ENCODE measurements at places on chromosomes 6 and 20.

- DNase-seq, result no peak
These were observed 645.6 kb downstream of the RNF144B start for GRCh38 chr6:19032591-19033295.

DNA sequence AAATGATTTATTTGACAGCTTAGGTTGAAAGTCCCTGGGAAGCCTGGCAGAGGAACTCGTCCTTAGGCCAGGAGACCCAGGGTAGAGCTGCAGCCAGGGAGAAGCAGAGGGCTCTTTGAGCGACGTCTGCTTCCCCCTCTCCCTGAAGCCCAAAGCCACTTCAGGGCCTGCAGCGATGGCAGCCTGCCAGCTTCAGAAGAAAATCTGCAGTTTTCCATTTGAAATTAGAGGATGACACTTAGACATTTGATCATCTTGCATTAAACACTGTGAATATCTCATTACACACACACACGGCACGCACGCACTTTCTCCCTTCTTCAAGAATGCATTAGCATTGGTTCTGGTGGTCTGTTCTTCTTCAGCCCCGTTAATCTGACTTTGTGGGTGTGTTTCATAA, 96.5 kb downstream of the PLEKHG1 start:
- no peak for DNase-seq

DNA sequence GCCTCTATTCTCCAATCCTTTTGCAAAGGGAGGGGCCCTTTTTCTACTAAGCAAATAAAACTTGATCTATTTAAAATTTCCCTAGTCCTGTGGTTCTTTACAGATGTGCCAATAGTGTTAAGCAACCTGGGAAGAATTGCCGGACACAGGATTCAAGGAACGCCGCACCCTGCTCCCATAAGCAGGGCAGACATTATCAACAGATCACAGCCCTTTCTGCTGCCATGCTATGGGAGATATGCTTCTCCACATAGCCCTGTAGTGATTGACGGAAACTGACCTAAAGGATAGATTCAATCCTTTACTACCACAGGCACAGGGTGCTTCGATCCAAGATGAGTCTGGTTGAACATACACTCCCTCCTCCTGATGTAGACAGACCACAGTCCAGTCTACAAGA, 118.4 kb upstream of the TRAF3IP2 start:
- no peak for DNase-seq

DNA sequence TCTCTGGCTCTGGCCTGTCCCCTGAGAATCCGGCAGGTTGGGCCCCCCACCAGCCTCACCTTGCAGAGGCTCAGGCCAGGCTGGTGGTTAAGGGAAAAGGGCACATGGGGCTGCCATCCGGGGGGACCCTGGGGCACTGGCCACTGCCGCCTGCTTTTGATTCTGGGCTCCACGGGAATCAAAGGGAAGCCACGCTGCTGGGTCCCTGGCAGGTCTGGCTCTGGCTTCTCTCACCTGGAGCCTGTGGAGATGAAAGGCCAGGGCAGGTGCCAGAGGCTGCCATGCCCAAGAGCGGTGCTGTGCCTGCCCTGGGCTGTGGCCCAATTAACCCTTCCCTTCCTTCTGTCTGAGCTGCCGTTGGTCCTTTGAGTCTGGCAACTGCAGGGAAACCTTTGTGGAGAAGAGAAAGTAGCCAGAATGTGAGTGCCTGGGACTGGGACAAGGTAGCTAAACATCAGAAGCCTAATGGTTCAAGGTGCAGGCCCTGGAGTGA, 9.4 kb upstream of the CDH22 start:
- DNase-seq, result no peak

DNA sequence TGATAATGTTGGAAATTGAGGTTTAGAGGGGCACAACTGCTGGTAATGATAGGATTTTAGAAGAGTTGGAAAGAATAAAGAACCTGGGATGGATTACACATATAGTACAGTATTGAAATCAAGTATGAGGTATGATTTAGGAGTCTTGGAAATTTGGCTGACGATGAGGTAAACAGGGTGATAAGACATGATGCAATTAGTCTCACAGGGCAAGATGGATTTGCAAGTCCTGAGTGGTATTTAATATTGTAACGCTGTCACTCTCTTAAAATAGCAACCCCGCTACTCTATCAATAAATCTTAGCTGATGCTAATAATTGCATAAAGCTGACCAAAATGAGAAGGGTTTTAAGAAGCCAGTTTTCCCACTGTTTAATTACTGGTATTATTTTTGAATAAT, 70.4 kb downstream of the SYCP2 start:
- no peak for DNase-seq

DNA sequence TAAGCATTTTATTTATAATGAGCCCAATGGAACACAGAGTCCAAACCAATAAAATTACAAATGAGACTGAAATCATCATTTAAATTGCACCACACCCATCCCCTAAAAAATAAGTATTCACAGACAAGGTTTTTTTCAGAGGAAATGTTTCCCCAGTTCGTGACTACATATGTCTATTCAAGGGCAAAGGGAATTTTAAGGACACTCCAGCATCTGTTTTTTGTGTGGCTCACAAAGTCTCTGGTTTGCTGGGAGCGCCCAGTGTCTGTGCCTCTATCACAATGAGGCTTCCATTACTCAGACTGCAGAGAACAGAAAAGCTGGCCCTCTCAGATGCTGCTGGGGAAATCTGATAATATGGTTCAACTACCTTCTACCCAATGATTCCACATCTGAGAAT, 16.0 kb downstream of the TBX18 start:
- DNase-seq, result no peak

DNA sequence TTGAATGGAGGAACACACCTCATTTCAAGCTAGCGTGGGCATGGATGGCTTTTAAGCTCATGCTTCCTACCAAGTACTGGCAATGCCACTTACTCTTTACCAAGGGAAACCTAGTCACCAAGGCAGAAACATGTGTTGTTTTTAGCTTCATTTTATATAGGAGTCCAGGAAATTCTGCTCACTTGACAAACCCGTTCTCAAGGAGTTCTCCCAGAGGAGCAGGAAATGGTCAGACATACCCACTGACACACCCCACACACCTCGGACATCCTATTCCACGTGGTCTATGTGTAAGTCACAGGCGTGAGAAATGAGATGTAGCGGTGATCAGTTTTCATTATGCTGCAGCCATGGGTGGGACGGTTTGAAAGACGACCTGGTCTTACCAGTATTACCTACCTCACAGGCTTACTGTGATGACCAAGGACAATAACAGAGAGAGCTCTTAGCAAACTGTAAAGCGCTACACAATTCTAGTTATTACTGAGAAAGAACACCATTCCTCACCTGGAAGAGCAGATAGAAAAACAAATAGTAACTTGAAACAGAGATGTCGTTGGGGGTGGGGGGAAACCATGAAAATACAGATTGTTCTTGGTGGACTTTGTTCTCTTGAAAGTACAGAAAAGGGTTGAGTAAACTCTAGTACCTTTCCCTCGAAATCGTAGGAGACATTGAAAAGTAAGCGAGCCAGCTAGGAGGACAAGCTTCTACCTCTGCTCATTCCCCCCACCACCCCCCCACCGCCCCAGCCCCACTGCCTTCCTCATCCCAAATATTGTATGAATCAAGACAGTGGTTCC, 1.7 kb downstream of the CNKSR3 start:
- no peak for DNase-seq

GRCh38 chr6:42368181-42368580, 83.5 kb downstream of the TRERF1 start:
- no peak for DNase-seq

- no peak for DNase-seq
These were observed 287.7 kb downstream of the TAF4 start for GRCh38 chr20:61777773-61778494.

DNA sequence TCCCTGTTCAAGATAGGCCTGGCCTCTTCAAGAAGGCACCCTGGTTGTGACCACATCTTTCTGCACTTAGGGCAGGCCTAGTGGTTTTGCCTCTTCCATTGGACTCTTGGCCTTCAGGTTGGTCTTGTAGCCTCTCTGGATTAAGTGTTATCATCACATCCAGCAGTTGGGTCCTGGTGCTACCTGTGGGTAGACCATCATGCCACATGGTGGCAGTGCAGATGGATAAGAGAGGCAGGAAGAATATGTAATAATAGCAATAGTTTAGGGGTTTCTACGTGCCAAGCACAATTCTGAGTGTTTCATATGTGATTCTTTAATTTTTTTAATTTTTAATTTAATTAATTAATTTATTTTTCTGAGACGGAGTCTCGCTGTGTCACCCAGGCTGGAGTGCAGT, 28.5 kb upstream of the SNRPB2 start:
- no peak for DNase-seq

DNA sequence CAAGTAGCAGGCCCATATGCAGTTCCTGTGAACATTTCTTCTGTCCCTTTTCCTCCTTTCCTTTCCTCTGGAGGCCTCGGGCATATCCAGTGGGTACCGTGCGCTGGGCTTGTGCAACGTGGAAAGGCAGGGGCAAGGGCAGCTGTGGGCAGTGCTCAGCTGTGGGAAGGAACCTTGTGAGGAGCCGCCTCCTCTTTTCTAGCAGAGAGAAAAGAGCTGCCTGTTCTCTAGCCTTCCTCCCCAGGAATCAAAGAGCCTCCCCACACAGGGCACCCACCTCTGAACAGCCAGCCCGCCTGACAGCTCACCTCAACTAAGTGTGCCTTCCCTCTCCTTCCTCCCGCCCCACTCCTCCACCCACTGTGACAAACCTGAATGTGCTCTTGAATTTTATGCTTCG, 143.3 kb upstream of the HDDC2 start:
- DNase-seq, result no peak

- no peak for DNase-seq
These were observed 16.5 kb downstream of the ELOVL2 start for GRCh38 chr6:11027565-11028110.

DNA sequence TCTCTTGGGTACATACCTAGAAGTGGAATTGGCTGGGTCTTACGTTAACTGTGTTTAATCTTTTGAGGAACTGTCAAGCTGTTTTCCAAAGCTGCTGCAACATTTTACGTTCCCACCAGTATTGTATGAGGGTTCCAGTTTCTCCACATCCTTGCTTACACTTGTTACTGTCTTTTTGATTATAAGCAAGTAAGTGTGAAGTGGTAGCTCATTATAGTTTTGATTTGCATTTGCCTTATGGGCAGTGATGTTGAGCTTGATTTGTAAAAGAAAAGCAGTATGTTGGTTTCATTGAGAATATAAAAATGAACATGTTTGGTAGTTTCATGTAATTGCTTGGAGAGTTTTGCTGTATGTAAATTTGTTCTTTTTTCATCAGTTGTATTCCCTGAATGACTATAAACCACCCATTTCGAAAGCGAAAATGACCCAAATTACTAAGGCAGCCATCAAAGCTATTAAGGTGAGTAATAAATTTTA, 40.4 kb downstream of the SCAF8 start:
- no peak for DNase-seq

GRCh38 chr6:106546261-106546690, 83.0 kb downstream of the RTN4IP1 start:
- peak; percentile 25 for DNase-seq

- peak; percentile 18 for DNase-seq
These were observed 66.3 kb downstream of the NT5E start for GRCh38 chr6:85516168-85516567.

GRCh38 chr20:58889798-58890517, 37.4 kb downstream of the GNAS start:
- no peak for DNase-seq

DNA sequence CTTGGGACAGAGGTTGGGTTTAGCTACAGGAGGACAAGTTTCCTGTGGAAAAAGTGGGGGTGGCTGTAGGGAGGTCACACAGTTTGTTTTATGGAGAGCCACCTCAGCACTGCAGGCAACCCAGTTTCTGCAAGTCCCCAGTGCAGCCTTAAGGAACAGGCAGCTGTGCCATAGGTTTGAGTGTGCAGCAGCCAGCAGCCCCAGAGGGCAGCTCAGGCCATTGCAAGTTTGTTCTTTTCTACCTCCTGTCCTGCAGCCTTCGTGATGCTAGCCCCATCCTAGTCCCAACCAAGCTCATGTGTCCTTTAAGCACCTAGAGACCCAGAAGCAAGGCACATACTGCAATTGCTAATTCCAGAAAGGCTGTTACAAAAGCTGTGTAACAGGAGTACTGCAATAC, 58.8 kb downstream of the ZBTB9 start:
- DNase-seq, result no peak

GRCh38 chr20:22492497-22492896, 91.9 kb downstream of the FOXA2 start:
- no peak for DNase-seq

DNA sequence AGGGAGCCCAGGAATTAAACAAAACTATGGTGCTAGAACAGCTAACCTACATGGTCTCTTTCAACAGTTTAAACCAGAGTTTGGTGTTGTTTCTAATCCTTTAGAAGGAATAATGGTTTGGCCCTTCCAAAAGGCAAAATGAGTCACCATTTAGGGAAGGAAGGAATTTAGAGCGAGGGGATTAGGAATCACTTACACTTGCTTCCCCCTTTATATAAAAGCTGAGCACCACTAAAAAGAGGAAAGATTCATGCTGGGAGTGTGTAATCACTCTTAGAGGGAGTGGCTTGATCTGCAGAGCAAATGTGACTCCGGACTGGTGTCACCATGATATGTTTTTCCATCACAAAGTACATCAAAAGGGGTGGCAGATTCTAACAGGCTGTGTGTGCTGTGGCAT, 63.6 kb downstream of the F13A1 start:
- DNase-seq, result peak; percentile 32

GRCh38 chr6:16512544-16513290, 248.5 kb downstream of the ATXN1 start:
- DNase-seq, result no peak

GRCh38 chr6:1516742-1517520, 92.8 kb upstream of the FOXC1 start:
- no peak for DNase-seq

GRCh38 chr6:53645859-53646258, 19.7 kb downstream of the KLHL31 start:
- DNase-seq, result no peak

DNA sequence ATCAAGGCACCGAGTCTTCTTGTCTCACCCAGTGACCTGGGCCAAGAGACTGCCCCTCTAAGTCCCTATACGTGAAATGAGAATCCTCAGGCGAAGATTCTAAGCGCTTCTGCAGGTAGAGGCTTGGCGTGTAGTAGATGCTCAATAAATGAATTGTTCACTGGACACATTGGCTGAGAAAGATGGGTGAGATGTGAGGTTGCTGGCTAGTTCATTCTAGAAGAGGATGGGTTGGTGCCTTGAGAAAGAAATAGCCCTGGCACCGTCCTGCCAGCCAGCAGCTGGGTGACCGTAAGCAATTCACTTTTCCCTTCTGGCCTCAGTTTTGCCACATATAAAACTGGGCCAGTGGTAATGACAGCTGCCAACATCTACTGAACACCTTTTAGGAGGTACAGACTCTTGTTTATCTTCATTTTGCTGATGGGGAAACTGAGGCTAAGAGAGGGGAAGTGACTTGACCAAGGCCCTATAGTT, 1.4 kb downstream of the SRC start:
- DNase-seq, result no peak

GRCh38 chr6:16296061-16296670, 57.8 kb downstream of the GMPR start:
- no peak for DNase-seq

GRCh38 chr20:32357375-32357868, 709 bp upstream of the ASXL1 start:
- peak; percentile 34 for DNase-seq
